ENCODE measurements at places on chromosomes 2 and 18.

GRCh38 chr2:3254442-3254941, 123.1 kb downstream of the EIPR1 start:
- DNase-seq, result no peak

GRCh38 chr2:174840436-174840835, 76.2 kb upstream of the CHRNA1 start:
- DNase-seq, result no peak

DNA sequence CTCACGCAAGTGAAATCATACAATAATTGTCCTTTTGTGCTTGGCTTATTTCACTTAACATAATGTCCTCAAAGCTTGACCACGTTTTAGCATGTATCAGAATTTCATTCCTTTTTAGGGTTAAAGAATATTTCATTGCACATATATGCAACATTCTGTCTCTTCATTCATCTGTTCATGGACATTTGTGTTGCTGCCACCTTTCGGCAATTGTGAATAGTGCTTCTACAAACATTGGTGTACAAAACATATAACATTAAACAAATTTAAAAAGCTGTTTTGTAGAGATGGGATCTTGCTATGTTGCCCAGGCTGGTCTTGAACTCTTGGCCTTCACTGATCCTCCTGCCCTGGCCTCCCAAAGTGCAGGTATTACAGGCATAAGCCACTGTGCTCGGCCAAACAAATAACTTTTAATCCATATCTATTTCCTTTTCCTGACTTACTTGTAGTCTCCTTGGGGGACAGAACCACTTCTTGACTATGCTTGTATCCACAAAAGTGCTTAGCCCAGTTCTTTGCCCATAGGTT, 209.3 kb downstream of the SLC4A3 start:
- DNase-seq, result no peak

- peak; percentile 51 for DNase-seq
These were observed 96.5 kb upstream of the SERTAD2 start for GRCh38 chr2:64750001-64750816.

GRCh38 chr2:17763641-17764333, 9.8 kb downstream of the GEN1 start:
- no peak for DNase-seq

All from activated CD4-positive, alpha-beta T cell treated with anti-CD3 and anti-CD28 coated beads for 4 hours (primary cell).